NB4 (cell line): ENCODE measurements at places on chromosomes 12 and 14.
A peak's percentile ranks its signal among the peaks of the same experiment; 100 is the strongest.

DNA sequence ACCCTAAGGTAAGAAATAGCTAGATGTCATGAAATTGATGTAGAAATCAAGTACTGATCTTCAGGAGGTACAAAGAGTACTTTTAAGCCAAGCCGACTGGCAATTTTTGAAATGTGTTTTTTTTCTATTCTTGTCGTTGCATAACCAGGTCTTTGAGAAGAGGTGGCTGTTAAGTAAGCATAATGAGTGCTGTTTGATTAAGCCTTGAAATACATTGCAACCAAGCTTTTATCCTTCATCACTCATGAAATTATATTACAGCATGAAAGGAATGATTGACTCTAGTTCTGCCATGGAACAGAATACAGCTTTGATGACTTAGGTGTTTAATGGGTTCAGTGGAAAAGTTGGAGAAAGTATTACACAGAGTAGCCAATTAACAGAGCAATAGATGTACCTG lies 1720.2 kb upstream of the SEL1L start:
- DNase-seq = peak; percentile 35

- DNase-seq = no peak
Observed at GRCh38 chr12:127539226-127539858, 727.6 kb upstream of the TMEM132C start.

GRCh38 chr14:99657645-99658155 lies 12.8 kb downstream of the HHIPL1 start:
- no peak for DNase-seq

DNA sequence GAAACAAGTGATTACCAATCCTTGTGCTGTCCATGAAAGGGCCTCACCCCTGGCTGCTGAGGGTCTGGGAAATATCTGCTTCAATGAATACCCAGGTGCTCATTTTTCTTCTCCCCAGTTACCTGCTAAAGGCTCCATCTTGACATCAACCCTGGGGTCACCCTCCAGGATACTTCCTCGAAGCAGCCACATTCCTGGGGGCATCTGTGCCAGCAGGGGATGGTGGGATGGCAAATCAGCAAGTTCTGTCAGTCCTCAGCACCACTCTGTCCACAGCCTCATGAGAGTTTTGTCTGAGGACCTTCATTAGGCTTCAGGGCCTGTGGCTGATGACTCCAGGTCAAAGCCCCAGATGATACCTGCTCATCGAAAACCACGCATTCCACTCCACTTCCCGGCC lies 124.8 kb downstream of the ZFP36L1 start:
- DNase-seq = no peak

DNA sequence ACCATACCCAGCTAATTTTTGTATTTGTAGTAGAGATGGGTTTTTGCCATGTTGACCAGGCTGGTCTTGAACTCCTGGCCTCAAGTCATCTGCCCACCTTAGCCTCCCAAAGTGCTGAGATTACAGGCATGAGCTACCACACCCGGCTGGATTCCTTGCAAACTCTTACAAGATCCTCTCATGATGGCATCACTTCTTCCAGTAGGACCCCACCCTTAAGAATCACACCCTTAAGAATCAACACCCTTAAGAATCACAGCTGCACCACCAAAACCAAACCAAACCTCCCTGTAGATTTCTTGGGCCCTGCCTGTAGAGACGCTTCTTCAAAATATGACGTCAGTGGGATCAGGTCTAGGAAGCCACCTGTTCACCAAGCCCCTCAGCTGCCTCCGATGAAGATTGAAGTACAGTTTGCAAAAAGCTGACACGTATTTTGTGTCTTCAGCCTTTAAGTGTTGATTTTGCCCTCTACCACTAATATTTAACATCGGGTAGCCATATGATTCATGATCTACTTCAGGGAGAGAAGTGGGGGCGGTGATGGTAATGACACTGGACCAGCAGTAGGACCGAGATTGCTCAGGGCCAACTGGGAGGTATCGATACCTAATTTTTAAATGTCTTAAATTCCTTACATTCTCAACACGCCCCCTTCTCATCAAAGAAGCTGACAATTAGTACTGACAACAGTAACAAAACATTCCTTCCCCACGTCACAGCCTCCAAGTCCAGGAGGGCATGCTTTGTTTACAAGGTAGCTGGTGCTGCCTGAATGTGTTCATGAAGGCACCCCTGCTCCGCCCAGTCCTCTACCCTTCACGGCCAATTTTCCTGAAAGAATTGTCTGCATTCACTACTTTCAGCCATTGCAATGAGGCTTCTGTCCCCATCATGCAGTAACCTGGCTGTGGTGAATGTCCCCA lies 57.2 kb downstream of the ESRRB start:
- DNase-seq = no peak

DNA sequence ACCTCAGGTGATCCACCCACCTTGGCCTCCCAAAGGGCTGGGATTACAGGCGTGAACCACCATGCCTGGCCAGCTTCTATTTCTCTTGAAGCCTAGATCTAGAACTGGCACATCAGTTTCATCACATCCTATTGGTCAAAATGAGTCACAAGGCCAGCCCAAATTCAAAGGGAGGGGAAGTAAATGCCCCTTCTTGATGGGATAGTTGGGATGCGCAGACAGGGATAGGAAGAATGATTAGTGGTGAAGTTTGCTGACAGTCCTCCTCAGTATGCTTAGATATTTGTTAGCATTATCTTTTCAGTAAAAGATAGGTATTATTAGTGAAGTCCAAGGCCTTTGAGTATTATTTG lies 33.4 kb downstream of the CRADD start:
- DNase-seq = no peak

GRCh38 chr12:32516230-32516629 lies 116.9 kb downstream of the FGD4 start:
- peak; percentile 77 for DNase-seq

GRCh38 chr12:126644236-126645020 lies 1579.2 kb downstream of the AACS start:
- DNase-seq = no peak

DNA sequence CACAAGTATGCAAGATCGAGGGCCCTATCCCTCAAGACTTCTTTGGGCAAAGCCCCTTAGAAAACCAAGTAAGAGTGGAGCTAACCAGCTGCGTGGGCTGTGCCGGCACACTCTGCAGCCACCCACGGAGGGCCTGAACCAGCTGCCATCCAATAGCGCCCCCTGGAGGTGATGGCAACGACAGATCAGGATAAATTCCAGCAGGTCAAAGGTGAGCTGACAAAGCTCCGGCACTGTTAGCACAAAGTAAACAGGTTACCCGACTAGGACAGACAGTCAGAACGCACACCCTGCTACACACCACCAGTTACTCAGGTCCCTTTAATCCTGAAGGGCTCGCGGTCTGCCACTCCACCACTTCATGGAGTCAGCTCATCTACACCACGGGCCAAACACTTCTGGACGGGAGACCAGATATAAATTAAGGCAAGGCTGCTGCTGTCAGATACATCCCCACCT lies 4.9 kb downstream of the ZBTB39 start:
- DNase-seq = peak; percentile 77

DNA sequence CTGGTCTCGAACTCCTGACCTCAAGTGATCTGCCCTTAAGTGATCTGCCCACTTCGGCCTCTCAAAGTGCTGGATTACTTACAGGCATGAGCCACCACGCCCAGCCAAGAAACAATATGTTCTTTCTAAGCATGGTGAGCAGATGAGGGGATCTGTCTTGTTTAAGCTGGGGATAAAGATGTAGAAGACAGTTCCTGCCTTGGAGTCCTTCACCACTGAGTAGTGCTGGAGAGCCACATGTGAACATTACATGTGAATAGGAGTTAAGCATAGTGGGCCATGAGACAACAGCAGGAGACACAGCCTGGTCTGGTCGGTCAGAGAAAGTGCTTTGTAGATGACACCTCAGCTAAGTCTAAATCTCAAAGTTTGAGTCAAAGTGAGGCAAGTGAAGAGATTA lies 26.0 kb downstream of the TMBIM6 start:
- DNase-seq = peak; percentile 41

GRCh38 chr14:103848175-103849077 lies 1.1 kb upstream of the PPP1R13B start:
- DNase-seq = no peak

DNA sequence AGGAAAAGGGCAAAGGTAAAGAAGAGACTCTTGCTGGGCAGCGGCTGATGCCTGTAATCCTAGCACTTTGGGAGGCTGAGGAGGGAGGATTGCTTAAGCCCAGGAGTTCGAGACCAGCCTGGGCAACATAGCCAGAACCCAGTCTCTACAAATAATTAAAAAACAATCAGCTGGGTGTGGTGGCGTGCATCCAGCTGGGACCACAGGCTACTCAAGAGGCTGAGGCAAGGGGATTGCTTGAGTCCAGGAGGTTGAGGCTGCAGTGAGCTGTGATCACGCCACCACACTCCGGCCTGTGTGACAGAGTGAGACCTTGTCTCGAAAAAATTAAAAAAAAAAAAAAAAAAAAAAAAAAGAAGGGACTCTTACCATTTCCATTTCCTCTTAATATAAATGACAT lies 100.4 kb upstream of the USP44 start:
- no peak for DNase-seq

DNA sequence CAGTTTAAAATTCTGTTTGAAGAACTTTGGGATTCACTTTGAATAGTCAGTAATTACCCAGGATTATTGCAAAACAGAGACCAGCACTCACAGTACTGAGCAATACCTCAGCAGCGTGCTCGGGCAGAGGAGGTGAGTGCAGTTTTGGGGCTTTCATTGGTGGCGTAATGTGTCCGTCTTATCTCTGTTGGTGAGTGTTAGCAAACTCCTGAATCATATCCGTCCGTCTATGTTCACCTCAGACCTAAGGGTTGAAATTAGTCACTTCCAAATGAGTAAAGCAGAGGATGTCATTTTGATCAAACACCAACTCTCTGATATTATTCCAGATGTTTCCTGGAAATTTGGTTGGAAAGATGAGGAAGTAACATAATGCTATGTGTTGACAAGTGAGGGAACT lies 82.8 kb downstream of the BORCS5 start:
- DNase-seq = peak; percentile 84

GRCh38 chr12:89203144-89203543 lies 149.2 kb downstream of the DUSP6 start:
- DNase-seq = no peak

DNA sequence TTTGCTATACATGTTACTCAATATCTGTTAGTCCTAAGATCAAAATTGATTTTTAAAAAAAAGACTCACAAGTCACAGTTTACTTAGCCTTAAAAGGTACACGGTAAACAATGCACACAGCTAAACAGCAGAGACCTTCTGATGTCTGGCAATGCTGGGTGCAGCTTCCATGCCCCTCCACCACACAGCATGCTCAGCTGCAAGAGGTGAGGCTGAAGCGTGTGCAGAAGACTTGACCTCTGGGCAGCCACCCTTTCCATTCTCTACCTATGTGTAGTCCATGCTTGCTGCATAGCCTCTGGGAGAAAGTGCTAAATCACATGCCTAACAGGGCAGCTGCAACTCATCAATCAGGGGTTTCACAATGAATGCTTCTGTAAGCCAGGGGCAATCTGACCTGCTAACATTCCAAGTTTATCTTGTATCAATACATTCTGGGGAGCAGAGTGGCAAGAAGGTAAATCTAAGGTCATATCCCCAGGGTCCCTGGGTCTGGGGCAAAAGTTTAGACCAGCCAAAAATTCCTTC lies 44.5 kb upstream of the AMN1 start:
- DNase-seq = no peak

- DNase-seq = no peak
Observed at GRCh38 chr14:66135831-66136230, 350.3 kb upstream of the CCDC196 start.

DNA sequence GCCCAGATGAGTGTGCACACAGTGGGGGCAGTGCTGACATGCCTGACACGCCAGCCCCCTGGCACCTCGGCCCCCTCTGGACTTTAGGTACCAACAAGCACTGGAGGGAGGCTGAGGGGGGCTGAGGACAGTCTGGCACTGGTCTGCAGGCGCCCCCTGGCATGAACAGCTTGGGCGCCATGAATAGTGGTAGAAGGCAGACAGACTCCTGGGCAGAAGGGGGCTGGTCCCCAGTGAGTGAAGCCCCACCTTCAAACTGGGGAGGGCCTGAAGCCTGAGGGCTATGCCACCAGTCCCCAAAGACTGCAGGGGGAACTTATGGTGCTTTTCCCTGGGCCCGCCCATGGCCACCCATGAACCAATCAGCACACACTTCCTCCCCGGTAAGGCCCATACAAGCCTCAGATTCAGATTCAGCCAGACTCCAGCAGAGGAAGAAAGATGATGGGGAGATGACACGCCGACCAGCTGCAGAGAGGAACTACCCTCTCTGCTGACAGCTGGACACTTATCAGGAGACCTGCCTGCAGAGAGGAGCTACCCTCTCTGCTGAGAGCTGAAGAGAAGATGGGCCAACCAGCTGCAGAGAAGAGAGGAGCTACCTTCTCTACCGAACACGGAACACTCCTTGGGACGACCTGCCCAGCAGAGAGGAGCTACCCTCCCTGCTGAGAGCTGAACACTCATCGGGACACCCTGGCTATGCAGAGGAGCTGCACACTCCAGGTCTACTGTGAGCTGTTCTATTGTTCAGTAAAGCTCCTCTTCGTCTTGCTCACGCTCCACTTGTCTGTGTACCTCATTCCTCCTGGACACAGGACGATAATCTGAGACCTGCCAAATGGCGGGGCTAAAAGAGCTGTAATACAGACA lies 324.5 kb downstream of the PCNX1 start:
- peak; percentile 70 for DNase-seq

- DNase-seq = no peak
Observed at GRCh38 chr14:105538481-105539049, 12.2 kb downstream of the TMEM121 start.

- no peak for DNase-seq
Observed at GRCh38 chr12:94697631-94698030, 47.3 kb upstream of the TMCC3 start.

- DNase-seq = peak; percentile 94
Observed at GRCh38 chr12:112108202-112109079, at the start of gene NAA25. TSS of gene NAA25 (minus strand) at chr12:112108783. CDS start at chr12:112108773, 10 bp downstream.

DNA sequence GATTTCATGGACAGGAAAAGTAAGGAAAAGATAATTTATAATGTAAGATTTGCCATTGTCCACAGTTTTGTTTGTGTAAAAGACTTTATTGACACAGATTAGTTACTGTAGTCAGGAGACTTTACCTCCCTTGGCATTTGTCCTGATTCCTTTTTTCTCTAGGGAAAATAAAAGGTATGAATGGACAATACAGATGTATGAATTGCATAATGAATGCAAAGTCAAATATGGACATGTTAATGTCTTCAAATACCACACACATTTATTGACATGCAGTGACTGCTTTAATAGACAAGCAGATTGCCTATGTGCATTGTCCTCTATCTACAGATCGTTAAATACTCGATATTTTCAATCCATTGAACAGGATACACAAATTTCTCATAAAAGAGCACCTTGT lies 999.7 kb upstream of the SEL1L start:
- no peak for DNase-seq

GRCh38 chr14:87405563-87405962 lies 587.4 kb downstream of the GALC start:
- DNase-seq = no peak

DNA sequence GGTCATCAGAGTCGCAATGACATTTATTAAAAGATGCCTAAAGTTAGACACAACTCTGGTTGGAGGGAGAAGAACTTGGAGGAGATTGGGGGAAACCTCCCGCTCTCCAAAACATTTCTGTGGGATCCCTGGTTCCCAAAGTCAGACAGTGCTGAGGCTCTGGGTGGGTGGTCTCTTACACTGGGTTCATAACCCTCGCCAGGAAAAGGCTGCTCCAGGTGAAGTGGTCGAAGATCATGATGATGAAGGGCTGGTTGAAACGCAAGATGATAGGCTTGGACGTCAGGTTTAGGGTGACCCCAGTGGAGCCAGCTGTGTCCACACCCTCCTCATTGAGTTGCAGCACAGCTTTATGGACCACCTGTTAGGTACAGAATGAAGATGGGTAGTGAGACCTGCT lies 11.2 kb upstream of the SERPINA10 start:
- DNase-seq = no peak

GRCh38 chr12:82515652-82516051 lies 157.3 kb downstream of the METTL25 start:
- no peak for DNase-seq
